AG08396 (cell line): ENCODE measurements at places on chromosomes 13 and 19.
A peak's percentile ranks its signal among the peaks of the same experiment; 100 is the strongest.

GRCh38 chr13:28268800-28269223 is 130.5 kb downstream of the PAN3 start:
- no peak for DNase-seq

GRCh38 chr19:28869459-28869858 is 343.5 kb downstream of the UQCRFS1 start:
- no peak for DNase-seq

- no peak for DNase-seq
Measured at GRCh38 chr13:99766641-99767045, 204.9 kb downstream of the ZIC5 start.

DNA sequence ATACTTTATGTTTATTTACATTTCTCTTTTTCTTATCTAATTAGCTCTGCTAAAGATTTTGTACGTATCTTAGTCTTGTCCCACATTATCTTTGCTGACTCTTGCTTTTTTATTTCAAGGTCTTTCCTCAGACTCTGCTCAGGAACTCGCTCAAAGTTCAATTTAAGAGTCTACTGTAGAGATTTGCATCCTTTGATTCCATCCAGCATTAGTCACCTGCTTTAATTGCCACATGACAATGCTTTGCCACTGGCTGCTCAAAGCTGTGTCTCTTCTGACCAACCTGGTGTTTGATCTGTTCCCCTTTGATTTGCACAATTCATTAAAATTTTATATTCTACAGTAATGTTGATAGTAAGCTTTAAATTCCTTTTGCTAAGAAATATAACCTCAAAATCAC is 157.9 kb upstream of the FREM2 start:
- DNase-seq: no peak

- no peak for DNase-seq
Measured at GRCh38 chr13:28012896-28013295, 24.4 kb upstream of the URAD start.

- no peak for DNase-seq
Measured at GRCh38 chr19:29664753-29665214, 477 bp upstream of the PLEKHF1 start.

GRCh38 chr13:44649834-44650233 is 73.7 kb upstream of the TSC22D1 start:
- no peak for DNase-seq

DNA sequence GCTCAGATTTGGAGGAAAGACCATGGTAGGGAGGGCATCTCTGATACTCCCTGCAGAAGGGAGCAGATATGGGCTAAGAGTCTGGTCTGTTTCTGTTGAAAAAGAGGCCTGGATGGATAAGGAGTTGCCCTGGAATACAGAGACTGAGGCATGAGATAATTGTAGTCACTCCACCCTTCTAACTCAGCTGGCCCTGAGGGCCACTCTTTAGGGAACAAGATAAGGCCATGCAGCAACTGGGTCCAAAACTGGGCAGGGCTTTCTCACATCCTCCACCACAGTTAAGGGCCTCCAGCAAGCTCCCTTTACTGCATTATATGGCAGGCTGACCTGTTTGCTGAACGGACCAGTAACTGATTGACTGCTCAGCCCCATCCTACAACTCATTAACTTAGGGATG is 1.3 kb downstream of the ZNF749 start:
- no peak for DNase-seq

DNA sequence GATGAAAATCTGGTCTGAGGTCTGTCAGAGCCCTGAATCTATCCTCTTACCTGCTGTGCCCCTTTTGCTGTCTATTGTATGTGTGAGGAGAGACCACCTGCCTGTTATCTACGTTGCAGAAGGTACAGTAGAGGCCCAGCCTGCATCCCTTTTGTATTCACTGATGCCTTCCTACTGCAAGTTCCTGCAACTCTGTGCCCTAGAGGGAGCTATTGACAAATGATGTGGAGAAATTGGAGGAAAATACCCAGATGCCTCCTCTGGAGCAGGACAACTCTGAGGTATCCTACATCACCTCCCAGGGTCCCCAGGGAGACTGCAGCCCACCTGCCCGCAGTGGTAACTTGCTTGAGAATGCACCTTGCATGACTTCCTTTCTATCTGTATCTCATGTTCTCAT is 33.7 kb downstream of the SIAH3 start:
- DNase-seq: no peak

DNA sequence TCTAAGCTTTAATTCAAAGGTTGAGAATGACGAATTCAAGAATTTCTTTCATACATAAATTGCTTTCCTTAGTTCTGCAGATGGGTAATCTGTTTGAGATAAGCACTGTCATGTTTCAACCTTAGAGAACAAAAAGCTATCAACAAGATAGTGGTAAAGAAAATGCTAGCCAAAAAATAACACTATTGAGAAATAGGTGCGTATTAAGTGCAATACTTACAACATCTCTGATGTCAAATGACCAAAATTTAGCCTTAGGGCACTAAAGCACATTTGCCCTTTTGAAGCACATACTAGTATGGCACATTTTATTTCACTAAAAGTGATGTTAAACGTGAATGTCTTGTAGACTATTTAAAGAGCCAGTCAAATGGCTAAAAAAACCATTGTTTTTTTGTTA is 4.9 kb downstream of the KBTBD6 start:
- no peak for DNase-seq

DNA sequence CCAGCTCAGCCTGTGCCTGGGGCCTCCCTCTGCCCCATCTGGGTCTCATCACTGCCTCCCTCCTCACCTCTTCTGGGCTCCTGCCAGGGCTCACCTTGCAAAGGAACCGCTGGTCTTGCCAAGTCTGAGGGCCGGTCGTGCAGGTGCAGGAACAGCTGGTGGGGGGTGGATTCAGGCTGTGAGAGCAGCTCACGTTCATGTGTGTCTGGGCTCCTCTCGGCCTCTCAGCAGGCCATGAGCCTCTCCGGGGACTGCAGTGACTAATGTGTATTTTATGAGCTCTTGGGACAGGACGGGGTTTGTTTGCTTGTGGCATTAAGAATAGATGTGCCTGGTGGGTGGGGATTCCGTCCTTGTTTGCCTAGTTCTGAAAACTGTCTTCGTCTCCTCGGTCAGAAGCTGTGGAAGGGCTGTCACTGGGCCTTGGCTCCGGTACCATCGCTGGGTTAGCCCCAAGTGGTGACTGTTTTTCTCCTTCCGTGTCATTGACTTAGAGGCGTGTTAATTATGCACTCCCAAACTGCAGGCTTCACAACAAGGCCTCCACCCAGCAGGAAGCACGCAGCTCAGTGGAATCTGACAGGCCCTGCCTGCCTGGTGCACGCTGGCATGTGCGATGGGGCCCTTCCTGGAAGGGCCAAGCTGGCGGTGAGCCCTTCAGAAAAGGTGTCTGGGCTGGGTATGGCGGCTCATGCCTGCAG is 77.6 kb downstream of the KDM4B start:
- DNase-seq: no peak

DNA sequence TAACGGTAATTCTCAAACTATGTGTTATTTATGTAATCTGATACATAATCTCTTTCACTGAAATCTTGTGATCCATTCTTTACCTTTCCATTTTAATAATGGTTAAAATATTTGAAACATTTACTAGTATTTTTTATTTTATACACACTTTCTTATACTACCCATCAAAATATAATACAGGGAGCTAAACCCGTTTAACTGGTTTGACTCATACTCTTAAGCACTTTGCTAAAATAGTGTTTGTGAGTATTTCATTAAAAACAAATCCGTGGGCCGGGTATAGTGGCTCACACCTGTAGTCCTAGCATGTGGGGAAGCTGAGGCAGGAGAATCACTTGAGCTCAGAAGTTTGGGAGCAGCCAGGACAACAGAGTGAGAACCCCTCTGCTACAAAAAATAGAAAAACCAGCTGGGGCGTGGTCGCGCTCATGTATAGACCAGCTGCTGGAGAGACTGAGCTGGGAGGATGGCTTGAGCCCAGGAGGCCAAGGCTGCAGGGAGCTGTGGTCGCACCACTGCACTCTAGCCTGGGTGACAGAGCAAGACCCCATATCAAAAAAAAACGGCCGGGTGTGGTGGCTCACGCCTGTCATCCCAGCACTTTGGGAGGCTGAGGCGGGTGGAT is 43.8 kb upstream of the DCUN1D2 start:
- no peak for DNase-seq

GRCh38 chr19:36745870-36746269 is 26.7 kb downstream of the ZNF850 start:
- DNase-seq: no peak

DNA sequence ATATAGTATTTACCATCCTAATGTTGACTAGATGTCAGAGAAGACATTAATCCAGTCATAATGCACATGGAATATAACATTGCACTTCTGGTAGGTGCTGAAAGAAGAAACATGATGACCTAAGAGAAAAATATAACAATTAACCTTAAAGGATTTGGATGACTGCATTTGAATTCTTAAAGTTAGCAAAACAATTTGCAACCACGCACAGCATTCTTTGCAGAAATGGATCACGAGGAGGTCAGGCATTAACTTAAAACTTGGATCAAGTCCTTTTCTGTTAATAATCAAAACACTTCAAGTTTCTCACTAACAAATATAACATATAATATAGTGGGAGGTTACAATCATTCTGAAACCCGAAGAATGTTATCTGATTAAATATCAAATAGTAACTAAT is 525.0 kb upstream of the SLITRK6 start:
- DNase-seq: no peak

DNA sequence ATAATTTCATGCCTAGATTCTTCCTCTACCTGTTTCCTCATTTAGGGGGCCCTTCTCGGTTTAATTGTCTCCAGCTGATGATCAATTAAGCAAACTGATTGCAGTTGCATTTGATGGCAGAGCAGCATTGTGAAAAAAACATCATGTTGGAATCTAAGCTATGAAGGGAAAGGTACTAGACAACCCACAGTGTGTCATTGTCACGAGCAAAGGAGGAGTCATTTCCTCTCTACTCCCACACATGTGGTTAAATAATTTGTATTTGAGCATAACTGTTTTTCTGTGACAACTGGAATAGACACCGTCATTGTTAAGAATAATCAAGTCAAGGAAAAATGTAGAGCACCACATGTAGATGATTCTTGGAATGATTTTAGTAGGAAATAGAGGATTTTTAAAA is 240.3 kb downstream of the DCT start:
- peak; percentile 35 for DNase-seq

- DNase-seq: peak; percentile 85
Measured at GRCh38 chr13:34156841-34157365, 339.0 kb downstream of the RFC3 start.

DNA sequence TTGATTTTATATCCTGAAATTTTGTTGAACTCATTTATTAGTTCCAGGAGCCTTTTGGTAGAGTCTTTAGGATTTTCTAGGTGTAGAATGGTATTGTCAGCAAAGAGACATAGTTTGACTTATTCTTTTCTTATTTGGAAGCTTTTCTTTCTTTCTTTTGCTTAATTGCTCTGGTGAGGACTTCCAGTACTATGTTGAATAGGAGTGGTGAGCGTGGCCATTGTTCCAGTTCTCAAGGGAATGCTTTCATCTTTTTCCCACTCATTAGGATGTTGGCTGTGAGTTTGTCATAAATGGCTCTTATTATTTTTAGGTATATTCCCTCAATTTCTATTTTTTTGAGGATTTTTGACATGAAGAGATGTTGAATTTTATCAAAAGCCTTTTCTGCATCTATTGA is 182.2 kb upstream of the SPRY2 start:
- no peak for DNase-seq

GRCh38 chr13:109783447-109783814 is 3.0 kb downstream of the IRS2 start:
- no peak for DNase-seq

DNA sequence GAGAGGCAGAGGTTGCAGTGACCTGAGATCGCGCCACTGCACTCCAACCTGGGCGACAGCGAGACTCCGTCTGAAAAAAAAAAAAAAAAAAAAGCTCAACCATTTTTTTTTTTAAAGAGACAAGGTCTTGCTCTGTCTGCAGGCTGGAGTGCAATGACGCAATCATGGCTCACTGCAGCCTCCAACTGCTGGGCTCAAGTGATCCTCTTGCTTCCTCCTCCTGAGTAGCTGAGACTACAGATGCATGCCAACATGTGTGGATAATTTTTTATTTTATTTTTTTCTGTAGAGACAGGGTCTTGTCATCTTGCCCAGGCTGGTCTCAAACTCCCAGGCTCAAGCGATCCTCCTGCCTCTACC is 10.3 kb downstream of the EHD2 start:
- no peak for DNase-seq

DNA sequence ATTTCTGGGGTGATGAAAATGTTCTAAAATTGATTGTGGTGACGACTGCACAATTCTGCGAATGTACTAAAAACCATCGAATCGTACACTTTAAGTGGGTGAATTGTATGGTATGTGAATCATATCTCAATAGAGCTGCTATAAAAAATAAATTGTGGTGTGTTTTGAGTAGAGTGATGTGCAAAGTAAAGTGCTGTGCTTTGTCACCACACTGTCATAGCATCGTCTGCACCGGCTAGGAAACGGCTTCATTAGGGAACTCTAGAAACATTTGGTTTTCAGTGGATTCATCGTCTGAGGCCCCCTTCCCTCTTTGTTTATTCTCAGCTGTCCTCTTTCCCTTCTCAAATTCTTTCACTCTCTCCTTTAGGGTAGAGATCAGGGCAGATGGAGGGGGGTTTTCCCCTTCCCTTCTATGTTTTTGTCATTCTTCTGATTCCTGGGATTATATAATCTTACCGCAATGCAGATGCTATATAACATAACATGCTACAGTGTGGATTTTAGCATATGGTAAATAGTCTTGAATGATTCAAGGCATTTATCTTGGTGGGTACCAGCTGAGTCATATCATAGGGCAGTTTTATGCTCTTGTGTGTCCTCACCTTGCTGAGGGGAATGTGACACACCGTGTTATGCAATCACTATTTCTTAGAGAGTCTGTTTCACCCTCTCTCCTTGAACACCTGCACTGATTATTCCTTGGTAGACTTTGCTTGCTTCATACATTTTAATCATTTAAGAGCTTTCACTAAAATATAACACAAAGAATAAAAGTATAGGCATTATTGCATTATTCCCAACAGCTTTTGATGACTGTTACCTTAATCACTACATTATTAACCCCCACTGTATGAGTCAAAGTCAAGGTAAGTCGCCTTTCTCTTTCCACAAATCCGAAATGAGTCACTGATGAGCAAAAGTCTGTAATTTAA is 239.4 kb downstream of the DCLK1 start:
- no peak for DNase-seq

DNA sequence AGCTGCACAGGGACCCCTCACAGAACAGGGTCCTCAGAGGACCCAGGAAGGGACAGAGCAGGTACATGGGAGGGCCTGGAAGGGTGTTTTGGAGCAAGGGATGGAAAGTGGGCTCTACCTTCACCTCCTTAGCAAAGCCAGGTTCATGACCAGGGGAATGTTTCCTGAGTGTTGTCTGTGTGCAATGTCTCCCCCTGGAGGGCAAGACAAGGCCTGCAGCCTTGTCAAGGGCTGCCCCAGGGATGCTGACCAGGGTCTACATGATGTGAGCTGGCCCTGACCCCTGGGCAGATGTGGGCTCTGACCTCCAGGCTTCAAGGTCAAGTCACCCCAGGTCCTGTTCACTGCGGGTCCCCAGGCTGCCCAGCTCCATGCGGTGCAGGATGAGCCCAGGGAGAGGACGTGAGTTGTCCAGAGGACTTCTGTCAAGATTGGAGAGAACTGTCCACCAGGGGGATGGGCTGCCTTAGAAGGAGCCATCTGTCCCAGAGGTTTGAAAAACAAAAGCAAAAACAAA is 1.0 kb upstream of the CEACAM1 start:
- DNase-seq: peak; percentile 71
